Posterior vena cava (tissue), 2 donors: ENCODE measurements at places on chromosomes 2 and 18. TPM values are rescaled to one million over a fixed set of nuclear protein-coding genes. Genes with fewer than 3 reads are reported as not detected.

DNA sequence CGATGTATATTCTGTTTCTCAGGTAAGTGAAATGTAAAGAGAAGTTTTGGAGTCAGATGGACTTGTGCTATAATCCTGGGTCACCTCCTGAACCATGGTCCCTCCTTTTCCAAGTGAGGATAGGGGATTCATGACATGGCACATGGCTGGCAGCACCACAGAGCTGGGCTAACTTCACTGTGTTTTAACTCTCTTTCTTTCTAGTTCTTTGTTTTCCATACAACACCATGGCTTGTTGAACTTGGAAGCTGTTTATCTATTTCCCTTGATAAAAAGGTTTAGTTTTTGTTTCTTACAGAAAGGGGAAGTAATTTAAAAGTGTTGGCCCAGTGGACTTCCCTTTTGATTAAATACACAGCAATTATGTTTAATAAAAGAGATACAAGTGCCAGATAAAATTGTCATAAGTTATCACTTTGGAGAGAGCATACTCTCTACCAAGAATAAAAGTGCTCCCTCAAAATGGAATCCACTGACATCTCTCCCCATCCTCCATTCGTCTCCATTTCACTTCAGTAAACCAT is 90.4 kb downstream of the PLCL1 start:
- no peak for DNase-seq

- no peak for DNase-seq
Measured at GRCh38 chr2:169294001-169294675, 68.2 kb downstream of the LRP2 start.

DNA sequence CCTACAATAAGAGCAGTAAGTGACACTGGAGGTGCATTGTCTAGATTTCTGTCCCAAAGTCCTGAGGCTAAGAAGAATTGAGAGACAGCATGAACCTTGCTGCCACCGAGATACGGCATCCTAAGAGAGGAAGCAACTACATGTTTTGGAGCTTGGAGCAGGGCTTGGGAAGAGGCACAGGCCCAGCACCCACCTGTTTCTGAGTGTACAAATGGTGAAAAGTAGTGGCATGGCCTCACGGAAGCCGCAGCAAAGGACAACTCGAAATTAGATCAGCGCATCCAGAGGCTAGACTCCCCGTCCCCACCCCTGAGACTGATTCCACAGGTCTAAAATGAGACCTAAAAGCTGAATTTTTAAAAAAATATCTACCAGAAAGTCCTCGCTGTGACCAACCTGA is 127.5 kb downstream of the PTGR3 start:
- no peak for DNase-seq

- DNase-seq = no peak
Measured at GRCh38 chr2:241363426-241363825, 7.3 kb downstream of the FARP2 start.

GRCh38 chr2:64311948-64312621 is 141.9 kb upstream of the LGALSL start:
- DNase-seq = peak; percentile 88

DNA sequence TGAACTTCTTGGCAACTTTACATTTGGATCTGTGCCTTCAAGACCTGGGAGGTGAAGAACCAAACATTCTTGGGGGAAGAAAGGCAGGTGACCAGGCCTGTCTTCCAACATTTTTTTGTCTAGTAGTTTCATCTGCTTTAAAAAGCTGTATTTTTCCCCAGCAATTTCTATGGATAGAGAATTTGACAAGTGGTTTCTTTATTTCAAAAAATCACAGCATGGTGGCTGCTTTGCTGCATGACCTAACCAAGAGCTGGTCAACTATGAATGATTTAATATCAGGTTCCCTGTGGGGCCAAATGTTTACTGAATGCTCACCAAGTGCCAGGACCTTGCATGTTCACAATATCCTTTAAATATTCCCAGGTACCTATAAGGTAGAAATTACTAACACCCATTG is 19.1 kb downstream of the LRP2 start:
- no peak for DNase-seq

DNA sequence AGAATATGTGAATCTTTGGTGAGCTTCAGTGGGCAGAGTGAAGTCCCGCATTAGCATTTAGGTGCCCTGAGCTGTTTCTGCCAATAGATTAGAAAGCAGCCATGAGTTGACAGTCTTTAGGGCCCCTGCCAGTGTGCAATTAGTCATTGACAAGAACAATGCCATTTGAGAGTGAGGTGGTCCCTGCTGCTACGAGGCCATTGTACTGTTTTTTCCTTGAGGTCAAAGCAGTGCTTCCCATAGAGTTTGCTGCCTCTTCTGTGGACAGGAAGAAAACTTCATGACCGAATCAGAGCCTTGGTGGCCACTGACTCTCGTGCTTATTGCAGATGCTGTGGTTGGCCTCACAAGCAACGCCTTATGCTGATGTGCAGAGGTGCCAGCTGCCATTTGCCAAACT is 102.7 kb downstream of the SH3BP4 start:
- no peak for DNase-seq

DNA sequence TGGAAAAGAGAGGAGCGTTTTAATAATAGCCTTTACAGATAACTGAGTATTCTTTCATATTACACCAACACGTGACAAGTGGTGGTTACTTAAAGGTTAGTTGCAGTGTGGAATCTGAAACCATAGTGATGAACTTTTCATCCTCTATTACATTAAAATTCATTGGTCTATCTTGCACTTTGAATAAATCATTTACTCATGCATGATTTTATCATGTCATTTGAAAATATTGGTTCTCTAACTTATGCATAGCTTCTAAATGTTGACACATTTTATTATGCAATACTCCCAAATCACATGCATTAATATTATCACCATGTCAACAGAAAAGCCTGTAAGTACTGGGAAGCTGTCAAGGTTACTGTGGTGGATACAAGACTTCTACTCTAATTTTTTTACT is 1432.2 kb downstream of the LRP1B start:
- DNase-seq = no peak

LIMS4 gene
- 2.4 TPM for total RNA-seq

SLC4A3 gene
- total RNA-seq = 6.2 TPM

MLPH gene
- 6.4 TPM for total RNA-seq

MAP3K19 gene
- not detected for total RNA-seq
